SK-N-SH (cell line): ENCODE measurements at places on chromosomes 2 and 18.
A peak's percentile ranks its signal among the peaks of the same experiment; 100 is the strongest.

- no peaks in the 10 kb centered on the region for H3K36me3 ChIP-seq
- H3K27ac ChIP-seq: no peak overlapping the region
- H3K4me3 ChIP-seq: no peak overlapping the region
- H3K4me1 ChIP-seq: no peaks in the 10 kb centered on the region; the same call in 1 of the 2 replicates
- H3K27me3 ChIP-seq: no peaks in the 10 kb centered on the region
- DNase-seq: no peak
These were observed 2.7 kb upstream of the IL1R1 start for GRCh38 chr2:102139851-102140250.

DNA sequence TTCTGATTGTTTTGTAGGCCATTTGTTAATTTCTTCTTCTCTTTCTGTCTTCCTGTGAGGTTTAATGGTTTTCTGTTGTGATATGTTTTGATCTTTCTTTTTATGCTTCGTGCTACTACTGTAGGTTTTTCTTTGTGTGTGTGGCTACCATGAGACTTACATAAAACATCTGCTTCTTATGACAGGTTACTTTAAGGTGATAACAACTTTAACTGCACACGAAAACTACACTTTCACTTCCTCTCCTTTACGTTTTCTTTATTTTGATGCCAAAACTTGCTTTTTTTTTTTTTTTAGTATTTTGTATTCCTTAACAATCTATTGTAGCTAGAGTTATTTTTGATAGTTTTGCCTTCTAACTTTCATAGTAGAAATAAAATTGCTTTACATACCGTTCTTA, 691.3 kb downstream of the TSN start:
- no peaks in the 10 kb centered on the region for H3K4me1 ChIP-seq
- DNase-seq: no peak
- no peak overlapping the region for H3K27ac ChIP-seq
- H3K4me3 ChIP-seq: no peak overlapping the region

DNA sequence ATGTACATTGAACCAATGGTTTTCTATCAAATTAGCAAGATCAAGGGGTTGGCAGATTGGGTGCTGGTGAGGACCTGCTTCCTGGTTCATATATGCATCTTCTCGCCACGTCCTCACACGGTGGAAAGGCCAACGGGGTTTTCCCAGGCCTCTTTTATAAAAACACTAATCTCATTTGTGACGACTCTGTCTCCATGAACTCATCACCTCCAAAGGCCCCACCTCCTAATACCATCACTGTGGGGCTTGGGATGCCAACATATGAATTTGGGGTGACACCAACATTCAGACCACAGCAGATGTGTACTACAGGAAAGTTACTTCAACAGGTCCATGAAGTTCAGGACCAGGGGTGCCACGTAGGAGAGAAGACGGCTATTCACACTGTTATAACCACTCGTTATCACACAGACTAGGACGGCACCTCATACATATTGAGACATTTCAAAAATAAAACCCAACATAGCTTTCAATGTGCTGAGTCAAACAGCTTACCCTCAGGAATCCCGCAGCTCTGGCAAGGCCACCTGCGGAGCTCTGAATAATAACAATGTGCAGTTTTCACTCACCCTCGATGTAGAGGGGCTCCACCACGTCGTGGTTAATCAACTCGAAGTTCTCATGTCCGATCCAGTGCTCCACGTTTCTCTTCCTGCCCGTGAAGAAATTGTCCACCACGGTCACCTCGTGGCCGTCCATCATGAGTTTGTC, 49.3 kb downstream of the UXS1 start:
- no peak overlapping the region for H3K4me3 ChIP-seq
- no peaks in the 10 kb centered on the region for H3K36me3 ChIP-seq
- no peaks in the 10 kb centered on the region for H3K27me3 ChIP-seq
- peaks cover 8% of the 10 kb centered on the region; the same call in 1 of the 2 replicates for H3K4me1 ChIP-seq
- no peak for DNase-seq

GRCh38 chr2:143241403-143242088, 112.3 kb downstream of the ARHGAP15 start:
- no peaks in the 10 kb centered on the region for H3K4me1 ChIP-seq
- no peaks in the 10 kb centered on the region for H3K27me3 ChIP-seq
- no peak overlapping the region for H3K27ac ChIP-seq

DNA sequence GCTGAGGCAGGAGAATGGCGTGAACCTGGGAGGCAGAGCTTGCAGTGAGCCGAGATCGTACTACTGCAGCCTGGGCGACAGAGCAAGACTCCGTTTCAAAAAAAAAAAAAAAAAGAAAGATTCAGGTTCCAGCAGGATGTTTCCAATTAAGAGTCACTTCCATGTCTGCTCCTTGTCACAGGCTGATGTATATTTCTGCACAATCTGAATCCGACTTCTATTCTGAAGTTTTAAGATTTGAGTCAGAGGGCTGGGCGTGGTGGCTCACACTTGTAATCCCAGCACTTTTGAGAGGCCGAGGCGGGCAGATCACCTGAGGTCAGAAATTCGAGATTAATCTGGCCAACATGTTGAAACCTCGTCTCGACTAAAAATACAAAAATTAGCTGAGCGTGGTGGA, 24.7 kb downstream of the SNRPD1 start:
- no peak overlapping the region for H3K4me3 ChIP-seq
- H3K27me3 ChIP-seq: no peaks in the 10 kb centered on the region
- H3K36me3 ChIP-seq: peaks cover 3% of the 10 kb centered on the region; the same call in 1 of the 2 replicates
- DNase-seq: no peak
- H3K4me1 ChIP-seq: no peaks in the 10 kb centered on the region

DNA sequence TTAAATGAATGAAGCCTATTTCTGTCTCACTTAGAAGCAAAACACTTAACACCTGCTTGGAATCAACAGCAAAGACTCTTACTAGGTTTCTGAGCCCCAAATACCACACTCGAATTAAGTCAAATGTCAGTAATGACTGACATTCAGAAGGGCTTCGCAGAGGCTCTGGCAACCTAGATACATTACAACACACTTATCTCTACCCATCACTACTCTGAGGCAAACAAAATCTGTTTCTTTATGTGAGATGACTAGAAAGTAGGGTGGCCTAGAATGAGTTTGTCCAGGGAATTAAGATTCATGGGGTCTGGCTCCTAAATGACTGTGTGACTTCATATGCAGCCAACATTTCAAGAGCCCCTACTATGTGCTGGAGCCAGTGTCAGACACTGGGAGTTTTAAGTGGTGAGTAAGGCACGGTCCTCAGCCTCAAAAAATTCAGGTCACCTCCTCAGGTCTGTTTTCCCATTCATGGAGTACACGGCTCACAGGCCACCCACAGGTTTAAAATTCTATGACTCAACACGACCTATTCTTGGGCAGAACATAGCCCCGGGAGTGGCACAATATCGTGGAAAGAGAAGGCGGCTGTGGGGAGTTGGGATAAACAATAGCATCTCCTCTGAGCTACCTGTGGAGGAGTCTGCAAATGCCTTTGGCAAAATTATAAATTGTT, 150.3 kb upstream of the ZFP36L2 start:
- peak overlapping the region; percentile 44; the same call in 1 of the 2 replicates for H3K27ac ChIP-seq
- no peak overlapping the region for H3K4me3 ChIP-seq
- no peaks in the 10 kb centered on the region for H3K27me3 ChIP-seq
- H3K4me1 ChIP-seq: no peaks in the 10 kb centered on the region
- no peak for DNase-seq

GRCh38 chr18:50011813-50012435, 183.0 kb downstream of the MYO5B start:
- H3K4me1 ChIP-seq: peaks cover 6% of the 10 kb centered on the region; the same call in 1 of the 2 replicates
- no peak for DNase-seq
- H3K27me3 ChIP-seq: 0 out of 2 replicates have a peak, but pooled peaks cover 7% of the 10 kb centered on the region

DNA sequence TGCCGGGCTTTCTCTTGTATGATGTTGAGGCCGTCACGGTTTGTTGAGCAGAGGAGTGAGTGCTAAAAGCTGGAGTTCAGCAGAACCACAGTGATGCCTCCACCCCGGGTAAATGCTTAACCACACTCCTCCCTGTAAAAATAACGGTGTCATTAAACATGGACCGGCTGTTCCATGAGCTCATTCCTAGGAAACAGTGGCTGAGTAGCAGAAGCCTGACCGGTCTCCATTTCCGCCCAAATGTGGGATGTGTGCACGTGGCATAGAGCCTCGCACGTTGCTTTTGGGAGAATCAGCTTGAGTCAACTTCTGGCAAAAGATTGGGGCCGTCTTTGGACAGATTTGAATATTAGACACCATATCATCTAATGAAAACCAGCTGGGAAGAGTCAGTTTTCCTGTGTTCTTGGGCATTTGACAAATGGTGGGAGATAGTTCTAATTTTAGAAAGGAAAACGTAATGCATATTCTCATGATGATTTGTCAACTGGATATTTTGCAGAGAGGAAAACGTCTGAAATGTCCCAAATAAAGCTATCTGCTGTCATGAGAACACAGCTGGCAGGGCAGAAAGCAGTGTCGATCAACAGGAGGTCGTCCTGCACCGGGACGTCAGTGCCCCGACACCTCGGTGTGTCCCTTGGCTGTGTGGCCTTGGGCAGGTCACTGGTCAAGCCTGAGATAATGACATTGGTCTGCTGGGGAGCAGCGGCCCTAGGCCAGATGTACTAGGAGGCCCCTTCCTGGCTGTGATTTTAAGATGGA, 42.4 kb downstream of the LRRFIP1 start:
- peaks cover 3% of the 10 kb centered on the region for H3K36me3 ChIP-seq
- peak; percentile 48 for DNase-seq
- H3K4me1 ChIP-seq: peaks cover 33% of the 10 kb centered on the region
- peak overlapping the region; percentile 73 for H3K27ac ChIP-seq
- H3K4me3 ChIP-seq: no peak overlapping the region

DNA sequence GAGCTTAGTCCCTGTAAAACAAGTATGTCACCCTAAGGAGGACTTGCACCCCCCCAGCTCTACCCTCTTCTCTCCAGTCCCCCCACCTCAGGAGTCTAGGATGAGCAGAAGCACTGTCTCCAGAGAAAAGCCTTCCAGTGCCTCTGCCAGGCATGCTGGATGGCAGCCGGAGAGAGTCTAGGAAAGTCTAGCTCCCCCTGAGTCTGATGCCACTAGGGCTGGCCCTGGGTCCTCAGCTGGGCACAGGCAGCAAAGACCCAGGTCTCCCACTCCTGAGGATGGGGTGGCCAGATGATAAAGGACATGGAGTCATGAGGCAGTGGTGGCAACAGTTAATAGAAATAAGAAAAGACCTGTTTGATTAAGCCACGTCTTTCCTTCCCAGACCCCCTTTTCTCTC, 225.6 kb downstream of the CYP26B1 start:
- DNase-seq: no peak
- H3K4me3 ChIP-seq: no peak overlapping the region
- H3K36me3 ChIP-seq: no peaks in the 10 kb centered on the region
- no peak overlapping the region for H3K27ac ChIP-seq

- H3K27ac ChIP-seq: no peak overlapping the region
- peaks cover 23% of the 10 kb centered on the region for H3K4me1 ChIP-seq
These were observed 4.9 kb downstream of the IGFBP5 start for GRCh38 chr2:216690456-216690852.

- no peaks in the 10 kb centered on the region for H3K27me3 ChIP-seq
- no peak overlapping the region for H3K27ac ChIP-seq
- no peak for DNase-seq
- H3K4me3 ChIP-seq: no peak overlapping the region
- no peaks in the 10 kb centered on the region for H3K36me3 ChIP-seq
These were observed 515.2 kb downstream of the RNF144A start for GRCh38 chr2:7432436-7432835.

- no peaks in the 10 kb centered on the region for H3K27me3 ChIP-seq
- H3K4me3 ChIP-seq: no peak overlapping the region
- no peaks in the 10 kb centered on the region for H3K4me1 ChIP-seq
- DNase-seq: no peak
These were observed 12.0 kb downstream of the ONECUT2 start for GRCh38 chr18:57447154-57447621.

- no peaks in the 10 kb centered on the region for H3K36me3 ChIP-seq
- no peak for DNase-seq
- H3K4me3 ChIP-seq: no peak overlapping the region
- H3K4me1 ChIP-seq: no peaks in the 10 kb centered on the region
These were observed 103.5 kb downstream of the TPO start for GRCh38 chr2:1516798-1517060.

DNA sequence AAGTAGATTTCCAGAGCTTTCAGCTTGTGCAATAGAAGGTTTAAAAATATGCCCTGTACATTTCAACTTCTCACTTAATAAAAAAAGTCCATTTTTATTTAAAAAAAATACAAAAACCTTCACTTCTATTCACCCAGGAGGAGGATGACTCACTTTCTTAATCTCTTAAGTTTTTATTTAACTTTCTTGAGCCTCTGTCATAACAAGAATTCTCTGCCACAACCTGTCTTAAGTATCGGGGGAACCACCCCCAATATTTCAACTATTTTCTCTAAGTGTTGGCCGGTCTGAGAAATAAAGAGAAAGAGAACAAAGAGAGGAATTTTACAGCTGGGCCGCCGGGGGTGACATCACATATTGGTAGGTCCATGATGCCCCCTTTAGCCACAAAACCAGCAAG, 58.4 kb downstream of the LRATD1 start:
- no peaks in the 10 kb centered on the region for H3K4me1 ChIP-seq
- H3K27ac ChIP-seq: no peak overlapping the region
- DNase-seq: no peak
- no peaks in the 10 kb centered on the region for H3K36me3 ChIP-seq

DNA sequence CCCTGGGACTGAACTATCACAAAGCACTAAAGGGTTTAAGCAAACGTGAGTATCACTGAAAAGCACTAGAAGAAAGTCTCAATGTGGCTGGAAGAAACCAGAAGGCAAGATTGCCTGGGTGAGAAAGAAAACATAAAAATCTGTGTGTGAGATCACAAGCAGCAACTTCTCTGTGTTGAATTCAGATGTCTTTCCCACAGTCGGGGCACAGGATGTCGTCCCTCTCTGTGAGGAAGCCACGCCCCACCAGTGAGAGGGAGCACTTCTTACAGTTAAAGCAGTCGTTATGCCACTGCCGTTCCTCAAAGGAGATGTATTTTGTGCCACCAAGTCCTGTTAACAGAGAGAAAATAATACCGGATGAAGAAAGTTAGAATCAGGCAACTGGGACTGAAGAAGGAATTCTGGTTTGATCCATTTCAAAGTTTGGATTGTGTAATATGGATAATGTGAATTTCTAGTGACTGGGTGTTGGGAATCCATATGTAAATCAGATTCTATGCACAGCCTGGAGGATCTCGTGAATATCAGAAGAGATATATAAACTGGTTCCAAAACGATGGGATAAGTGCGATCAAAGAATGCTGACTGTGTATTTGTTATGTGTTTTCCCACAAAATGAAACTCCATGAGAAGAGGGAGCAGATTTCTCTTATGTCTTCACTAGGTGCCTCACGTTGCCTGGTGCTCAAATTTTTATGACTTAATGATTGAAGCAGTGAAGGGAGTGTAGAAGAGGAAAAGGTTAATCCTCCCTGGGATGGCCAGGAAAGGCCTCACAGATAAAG, 24.0 kb downstream of the C2orf49 start:
- H3K4me1 ChIP-seq: no peaks in the 10 kb centered on the region; the same call in 1 of the 2 replicates
- DNase-seq: no peak
- H3K27ac ChIP-seq: no peak overlapping the region
- no peak overlapping the region for H3K4me3 ChIP-seq

- no peak for DNase-seq
- no peak overlapping the region for H3K4me3 ChIP-seq
- H3K36me3 ChIP-seq: no peaks in the 10 kb centered on the region
- H3K27ac ChIP-seq: no peak overlapping the region
- H3K27me3 ChIP-seq: no peaks in the 10 kb centered on the region
These were observed 76.3 kb downstream of the CHST9 start for GRCh38 chr18:27108842-27109241.

GRCh38 chr2:71215447-71215846, 11.5 kb downstream of the PAIP2B start:
- H3K27ac ChIP-seq: no peak overlapping the region
- H3K4me1 ChIP-seq: no peaks in the 10 kb centered on the region
- no peak for DNase-seq
- H3K27me3 ChIP-seq: no peaks in the 10 kb centered on the region; the same call in 1 of the 2 replicates

GRCh38 chr2:45653122-45653913, 1.8 kb downstream of the PRKCE start:
- peak overlapping the region; percentile 88; the same call in 1 of the 2 replicates for H3K4me3 ChIP-seq
- H3K36me3 ChIP-seq: no peaks in the 10 kb centered on the region; the same call in 1 of the 2 replicates
- H3K4me1 ChIP-seq: no peaks in the 10 kb centered on the region
